Activated CD4-positive, alpha-beta T cell treated with anti-CD3 and anti-CD28 coated beads, Interleukin-2, amount 10 ng/mL, durations not matched to agents 24 days and 14 days (primary cell): ENCODE measurements at places on chromosomes 2 and 18.

DNA sequence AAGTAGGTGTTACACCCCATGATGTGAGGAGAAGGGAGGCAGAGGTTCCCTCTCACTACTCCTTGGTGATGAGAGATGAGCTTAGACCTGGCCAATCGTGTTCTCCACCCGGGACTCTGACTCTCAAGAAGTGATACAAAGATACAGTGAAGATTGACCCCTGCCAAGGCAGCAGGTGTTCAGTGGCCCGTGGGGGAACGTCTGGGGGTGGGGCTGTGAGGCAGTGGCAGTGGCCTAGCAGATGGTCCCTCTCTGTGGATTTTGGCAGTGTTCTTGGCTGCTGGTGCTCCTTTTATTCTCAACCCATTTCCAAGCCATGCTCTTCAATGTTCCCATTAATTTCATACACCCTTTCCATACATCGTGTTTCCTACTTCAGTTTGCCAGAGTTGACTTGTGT lies 120.4 kb upstream of the NEDD4L start:
- no peaks in the 10 kb centered on the region for H3K4me1 ChIP-seq
- H3K27ac ChIP-seq, result no peak overlapping the region
- H3K4me3 ChIP-seq, result no peak overlapping the region
- no peaks in the 10 kb centered on the region for H3K27me3 ChIP-seq

DNA sequence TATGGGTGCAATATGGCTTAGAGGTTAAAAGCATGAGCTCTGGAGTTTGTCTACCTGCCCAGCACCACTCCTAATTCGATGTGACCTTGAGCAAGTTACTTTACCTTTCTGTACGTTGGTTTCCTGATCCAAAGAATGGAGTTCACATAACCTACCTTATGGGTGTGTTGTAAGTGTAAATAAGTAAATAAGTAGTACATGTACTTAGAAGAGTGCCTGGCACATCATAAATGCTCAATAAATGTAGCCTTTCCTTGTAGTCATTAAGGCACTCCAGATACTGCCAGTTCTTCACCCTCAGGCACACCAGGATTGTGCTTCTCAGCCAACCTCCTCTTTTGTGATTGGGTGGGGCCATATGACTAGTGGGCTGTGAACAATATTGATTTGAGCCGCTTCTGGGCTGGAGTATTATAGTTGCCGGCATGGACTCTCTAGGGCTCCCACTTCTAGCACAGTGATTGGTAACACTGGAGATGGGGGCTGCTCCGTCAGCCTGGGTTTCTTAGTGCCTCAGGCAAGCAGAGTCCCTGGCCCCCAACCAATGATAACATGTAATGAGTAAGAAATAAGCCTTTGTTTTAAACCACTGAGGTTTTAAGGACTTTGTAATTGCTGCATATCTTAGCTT lies 101.7 kb upstream of the NOSTRIN start:
- no peaks in the 10 kb centered on the region for H3K27me3 ChIP-seq
- no peak overlapping the region for H3K4me3 ChIP-seq
- H3K36me3 ChIP-seq, result peaks cover 11% of the 10 kb centered on the region
- H3K4me1 ChIP-seq, result no peaks in the 10 kb centered on the region

DNA sequence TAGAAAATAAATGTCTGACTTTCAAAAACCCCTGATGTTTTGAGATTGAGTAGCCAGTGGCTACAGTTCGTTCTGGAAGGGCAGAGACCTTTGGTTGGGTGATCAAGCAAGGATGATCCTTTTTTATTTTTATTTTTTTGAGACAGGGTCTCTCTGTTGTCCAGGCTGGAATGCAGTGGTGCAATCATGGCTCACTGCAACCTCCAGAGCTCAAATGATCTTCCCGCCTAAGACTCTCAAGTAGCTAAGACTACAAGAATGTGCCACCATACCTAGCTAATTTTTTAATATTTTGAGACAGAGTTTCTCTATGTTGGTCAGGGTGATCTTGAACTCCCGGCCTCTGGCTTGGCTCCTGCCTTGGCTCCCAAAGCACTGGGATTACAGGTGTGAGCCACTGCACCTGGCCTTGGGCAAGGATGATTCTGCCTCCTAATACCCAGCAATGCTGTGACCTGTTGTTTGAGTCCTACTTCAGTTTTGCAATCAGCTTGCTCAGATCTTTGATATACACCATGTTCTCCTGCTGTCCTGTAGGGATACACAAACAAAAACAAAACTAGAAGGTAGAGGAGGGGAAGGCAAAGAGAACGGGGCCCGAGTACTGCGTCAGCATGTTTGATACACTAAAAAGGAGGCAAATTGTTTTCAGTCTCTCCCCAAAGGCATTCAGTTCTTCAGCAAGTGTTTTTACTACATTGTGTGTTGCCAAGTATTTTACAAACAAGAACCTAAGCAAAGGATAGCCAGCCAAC lies 59.2 kb upstream of the LYPD6B start:
- no peaks in the 10 kb centered on the region for H3K27me3 ChIP-seq
- H3K36me3 ChIP-seq, result peaks cover 15% of the 10 kb centered on the region
- peaks cover 4% of the 10 kb centered on the region for H3K4me1 ChIP-seq
- H3K27ac ChIP-seq, result no peak overlapping the region
- no peak overlapping the region for H3K4me3 ChIP-seq
- no peak for DNase-seq

GRCh38 chr18:49898421-49898820 lies 85.1 kb upstream of the ACAA2 start:
- H3K36me3 ChIP-seq, result no peaks in the 10 kb centered on the region
- H3K27me3 ChIP-seq, result no peaks in the 10 kb centered on the region
- H3K27ac ChIP-seq, result no peak overlapping the region
- H3K4me3 ChIP-seq, result no peak overlapping the region
- H3K4me1 ChIP-seq, result no peaks in the 10 kb centered on the region

GRCh38 chr2:219142329-219142728 lies 18.3 kb downstream of the NHEJ1 start:
- H3K36me3 ChIP-seq, result peaks cover 40% of the 10 kb centered on the region
- no peak for DNase-seq
- H3K27me3 ChIP-seq, result no peaks in the 10 kb centered on the region
- no peaks in the 10 kb centered on the region for H3K4me1 ChIP-seq

DNA sequence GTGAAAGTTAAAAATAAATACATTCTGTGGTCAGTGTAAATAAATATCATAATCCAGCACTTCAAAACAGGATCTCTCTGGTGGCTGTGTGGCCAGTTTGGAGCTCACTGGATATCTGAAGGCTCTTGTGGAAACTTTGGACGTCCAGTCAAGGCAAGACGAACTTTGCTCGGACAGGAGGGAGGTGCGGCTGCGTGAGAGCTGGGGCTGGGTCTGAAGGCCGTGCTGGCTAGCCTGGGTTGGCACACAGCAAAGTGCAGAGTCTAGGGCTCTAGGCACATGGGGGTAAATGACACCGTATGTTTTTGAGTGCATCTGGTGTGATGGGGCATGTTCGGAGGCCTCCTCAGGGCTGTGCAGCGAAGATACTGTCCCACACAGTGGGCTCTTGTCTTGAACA lies 78.9 kb upstream of the TXNDC2 start:
- H3K4me3 ChIP-seq, result no peak overlapping the region
- no peak for DNase-seq
- peaks cover 2% of the 10 kb centered on the region for H3K27me3 ChIP-seq
- H3K27ac ChIP-seq, result no peak overlapping the region
- no peaks in the 10 kb centered on the region for H3K36me3 ChIP-seq

DNA sequence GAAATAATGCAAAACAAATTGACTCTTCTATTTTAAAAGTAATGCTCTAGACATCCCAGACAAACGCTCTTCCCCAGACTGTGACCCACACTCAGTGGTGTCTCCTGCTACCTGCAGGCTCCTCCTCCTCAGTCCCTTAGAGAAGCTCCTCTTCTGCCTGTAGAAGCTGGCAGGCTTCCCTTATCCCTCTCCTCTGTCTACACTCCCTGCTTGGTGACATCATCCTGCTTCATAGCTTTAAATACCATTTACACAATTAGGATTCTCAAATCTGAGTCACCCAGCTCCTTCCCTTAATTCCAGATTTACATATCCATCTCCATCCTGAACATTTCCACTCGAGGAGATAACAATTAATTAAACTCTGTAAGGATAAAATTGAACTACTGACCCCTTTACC lies 167.9 kb downstream of the FBXO15 start:
- no peak overlapping the region for H3K4me3 ChIP-seq
- no peak overlapping the region for H3K27ac ChIP-seq
- H3K4me1 ChIP-seq, result peaks cover 13% of the 10 kb centered on the region
- no peaks in the 10 kb centered on the region for H3K36me3 ChIP-seq
- H3K27me3 ChIP-seq, result no peaks in the 10 kb centered on the region

GRCh38 chr2:104848526-104848925 lies 5.4 kb upstream of the POU3F3 start:
- peaks cover 16% of the 10 kb centered on the region for H3K4me1 ChIP-seq
- peaks cover 10% of the 10 kb centered on the region for H3K36me3 ChIP-seq
- DNase-seq, result peak; percentile 47

DNA sequence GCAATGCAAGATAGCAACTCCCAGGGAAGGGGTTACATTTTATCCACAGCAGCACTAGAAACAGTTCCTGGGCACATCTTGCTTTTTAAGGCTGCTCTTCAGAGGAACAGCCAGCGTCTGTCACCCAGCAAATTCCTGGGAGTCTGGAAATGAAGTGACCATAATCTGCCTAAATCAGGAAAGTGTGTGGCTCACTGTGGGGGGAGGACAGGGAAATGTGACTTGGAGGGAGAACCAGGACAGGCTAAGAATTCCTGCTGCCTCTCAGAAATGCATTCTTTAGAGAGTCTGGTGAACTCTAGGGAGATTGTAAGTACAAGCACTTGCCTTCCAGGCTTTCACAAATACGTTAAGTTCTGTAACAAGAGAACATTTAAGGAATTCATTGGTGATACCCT lies 364.3 kb upstream of the SPHKAP start:
- H3K27ac ChIP-seq, result no peak overlapping the region
- DNase-seq, result no peak
- H3K36me3 ChIP-seq, result no peaks in the 10 kb centered on the region
- H3K4me1 ChIP-seq, result no peaks in the 10 kb centered on the region

DNA sequence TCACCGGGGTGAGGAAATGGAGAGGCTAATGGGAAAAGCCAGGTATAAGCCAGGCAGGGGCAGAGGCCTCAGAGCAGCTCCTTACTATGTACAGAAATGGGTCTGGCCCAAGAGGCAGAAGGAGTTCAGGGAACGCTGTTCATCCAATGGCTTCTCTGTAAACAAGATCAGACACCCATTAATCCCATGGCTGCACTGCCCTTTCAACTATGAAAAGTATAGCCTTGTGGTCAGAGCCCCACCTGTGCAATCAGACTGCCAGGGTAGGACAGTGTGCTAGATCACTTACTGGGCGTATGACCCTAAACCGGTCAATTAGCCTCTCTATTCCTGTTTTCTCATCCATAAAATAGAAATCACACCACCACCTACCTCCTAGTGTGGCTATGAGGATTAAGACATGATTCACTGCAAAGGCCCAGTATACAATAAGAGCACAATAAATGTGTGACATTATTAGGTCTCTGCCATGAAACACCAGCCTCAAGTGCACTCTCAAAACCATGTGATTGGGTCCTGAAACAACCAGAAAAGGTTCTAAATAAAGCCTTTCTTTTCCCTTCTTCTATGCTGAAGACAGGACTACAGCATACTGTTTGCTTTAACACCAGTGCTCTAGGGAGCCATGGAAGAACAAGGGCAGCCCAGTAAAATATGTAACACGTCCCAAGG lies 4.4 kb downstream of the ANKRD44 start:
- peaks cover 39% of the 10 kb centered on the region for H3K36me3 ChIP-seq
- H3K27me3 ChIP-seq, result no peaks in the 10 kb centered on the region
- peak overlapping the region; percentile 91 for H3K27ac ChIP-seq
- peak; percentile 67 for DNase-seq

- no peaks in the 10 kb centered on the region for H3K36me3 ChIP-seq
- H3K27me3 ChIP-seq, result no peaks in the 10 kb centered on the region
- H3K4me3 ChIP-seq, result no peak overlapping the region
- DNase-seq, result no peak
Observed at GRCh38 chr2:23100406-23100805, 284.6 kb upstream of the KLHL29 start.

GRCh38 chr18:40292985-40293710 lies 1661.9 kb upstream of the PIK3C3 start:
- no peaks in the 10 kb centered on the region for H3K36me3 ChIP-seq
- H3K27me3 ChIP-seq, result no peaks in the 10 kb centered on the region
- H3K4me3 ChIP-seq, result no peak overlapping the region
- no peak for DNase-seq
- H3K4me1 ChIP-seq, result no peaks in the 10 kb centered on the region

- no peak for DNase-seq
- H3K4me3 ChIP-seq, result no peak overlapping the region
- H3K27ac ChIP-seq, result no peak overlapping the region
- H3K27me3 ChIP-seq, result no peaks in the 10 kb centered on the region
- H3K36me3 ChIP-seq, result no peaks in the 10 kb centered on the region
Observed at GRCh38 chr2:29587402-29588190, 333.8 kb downstream of the ALK start.

DNA sequence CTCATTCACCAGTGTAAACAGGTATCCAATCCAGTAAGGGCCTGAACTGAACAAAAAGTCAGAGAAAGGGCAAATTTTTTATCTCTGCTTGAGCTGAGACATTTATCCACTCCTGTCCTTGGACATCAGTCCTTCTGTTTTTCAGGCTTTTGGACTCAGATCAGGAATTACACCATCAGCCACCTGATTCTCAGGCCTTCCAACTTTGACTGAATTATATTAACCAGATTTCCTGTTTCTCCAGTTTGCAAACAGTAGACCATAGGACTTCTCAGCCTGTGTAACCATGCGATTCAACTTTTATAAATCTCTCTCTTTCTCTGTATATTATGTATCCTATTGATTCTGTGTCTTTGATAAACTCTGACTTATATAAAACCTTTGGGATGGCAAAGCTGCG lies 289.3 kb upstream of the CDH2 start:
- no peaks in the 10 kb centered on the region for H3K4me1 ChIP-seq
- no peak overlapping the region for H3K4me3 ChIP-seq
- H3K27me3 ChIP-seq, result no peaks in the 10 kb centered on the region
- no peaks in the 10 kb centered on the region for H3K36me3 ChIP-seq
- H3K27ac ChIP-seq, result no peak overlapping the region

DNA sequence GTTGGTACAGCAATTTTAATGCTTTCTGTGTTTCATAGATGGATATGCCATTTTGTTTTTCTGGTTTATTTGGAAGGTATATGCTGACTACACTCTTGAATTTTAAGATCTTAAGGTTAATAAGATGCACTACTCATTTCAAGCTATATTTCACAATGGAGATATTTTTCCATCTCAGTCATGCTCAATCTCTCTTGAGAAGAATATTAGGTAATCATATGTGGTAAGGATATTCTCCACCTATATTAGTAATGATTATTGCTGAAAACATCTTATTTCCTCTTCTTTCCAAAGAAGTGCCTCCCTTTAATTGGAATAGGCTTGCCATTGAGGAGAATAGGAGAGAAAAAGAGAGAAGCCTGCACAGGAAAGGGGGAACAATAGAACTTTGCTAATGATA lies 40.1 kb downstream of the EPB41L3 start:
- no peak overlapping the region for H3K27ac ChIP-seq
- H3K4me3 ChIP-seq, result no peak overlapping the region
- no peaks in the 10 kb centered on the region for H3K36me3 ChIP-seq
- peaks cover 10% of the 10 kb centered on the region for H3K27me3 ChIP-seq

DNA sequence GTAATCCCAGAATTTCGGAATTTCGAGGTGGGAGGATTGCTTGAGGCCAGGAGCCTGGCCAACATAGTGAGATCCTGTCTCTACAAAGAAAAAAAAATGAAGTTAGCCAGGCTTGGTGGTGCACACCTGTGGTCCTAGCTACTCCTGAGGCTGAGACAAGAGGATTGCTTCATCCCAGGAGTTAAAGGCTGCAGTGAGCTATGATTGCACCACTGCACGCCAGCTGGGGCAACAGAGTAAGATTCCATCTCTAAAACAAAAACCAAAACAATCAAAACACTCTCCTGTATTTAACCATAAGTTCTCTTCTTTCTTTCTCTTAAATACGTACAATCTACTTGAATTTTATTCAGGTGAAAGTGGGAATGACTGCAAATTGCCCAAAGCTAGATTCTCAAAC lies 33.8 kb upstream of the NEDD4L start:
- no peaks in the 10 kb centered on the region for H3K4me1 ChIP-seq
- no peak for DNase-seq
- H3K4me3 ChIP-seq, result no peak overlapping the region
